ENCODE measurements at places on chromosomes 1 and 21.

GRCh38 chr1:113835686-113836290, 23.5 kb upstream of the RSBN1 start:
- no peak for DNase-seq

DNA sequence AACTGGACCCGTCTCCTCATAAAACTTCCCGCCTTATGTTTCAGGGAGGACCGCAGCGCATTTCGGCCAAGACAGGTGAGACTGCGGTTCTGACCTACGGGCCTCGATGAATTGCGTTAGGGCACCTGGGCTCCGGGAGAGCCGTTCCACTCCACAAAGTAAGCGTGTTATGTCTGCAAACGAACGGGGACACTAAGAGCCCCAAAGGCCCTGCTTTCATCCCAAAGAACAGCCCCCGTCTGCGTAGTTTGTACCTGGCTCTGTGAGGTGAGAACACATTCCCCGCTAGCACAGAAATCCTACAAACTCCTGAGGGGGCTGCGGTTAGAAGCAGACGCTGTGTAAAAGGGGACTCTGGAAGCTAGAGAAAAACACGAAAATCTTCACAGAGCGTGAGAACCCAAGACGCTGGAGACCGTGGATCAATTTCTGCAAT, 41.6 kb upstream of the PPIAL4F start:
- no peak for DNase-seq

DNA sequence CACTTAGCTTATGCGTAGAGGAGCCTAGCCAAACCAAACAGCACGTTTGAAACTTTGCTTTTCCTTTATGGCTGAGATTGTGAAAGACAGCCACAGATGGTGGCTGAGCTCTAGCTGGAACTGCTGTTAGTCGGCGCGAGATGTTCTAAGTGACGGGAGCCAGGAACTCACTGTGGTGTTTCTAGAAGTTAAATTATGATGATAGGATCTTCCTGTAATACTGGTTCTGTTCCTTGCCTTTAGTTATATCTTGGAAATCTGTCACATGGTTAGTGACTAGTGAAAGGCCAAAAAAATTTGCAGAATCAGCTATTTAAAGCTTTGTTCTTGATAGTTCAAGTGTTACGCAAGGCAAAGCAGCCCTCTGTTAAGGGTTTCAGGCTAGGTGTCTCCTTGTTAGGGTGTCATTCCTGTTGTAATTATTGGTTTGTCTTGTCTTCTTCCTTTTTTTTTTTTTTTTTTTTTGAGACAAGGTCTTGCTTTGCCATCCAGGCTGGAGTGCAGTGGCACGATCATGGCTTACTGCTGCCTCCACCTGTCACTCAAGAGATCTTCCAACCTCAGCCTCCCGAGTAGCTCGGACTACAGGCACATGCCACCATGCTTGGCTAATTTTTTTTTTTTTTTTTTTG, 22.6 kb downstream of the AK4 start:
- DNase-seq, result no peak

GRCh38 chr1:21546122-21546825, 37.1 kb downstream of the ALPL start:
- no peak for DNase-seq

GRCh38 chr1:29256979-29257804, 20.9 kb downstream of the PTPRU start:
- DNase-seq, result no peak

- no peak for DNase-seq
These were observed 258.1 kb downstream of the SDCCAG8 start for GRCh38 chr1:243513726-243514491.

- DNase-seq, result peak; percentile 4
These were observed 309 bp downstream of the NSL1 start for GRCh38 chr1:212791261-212791675.

DNA sequence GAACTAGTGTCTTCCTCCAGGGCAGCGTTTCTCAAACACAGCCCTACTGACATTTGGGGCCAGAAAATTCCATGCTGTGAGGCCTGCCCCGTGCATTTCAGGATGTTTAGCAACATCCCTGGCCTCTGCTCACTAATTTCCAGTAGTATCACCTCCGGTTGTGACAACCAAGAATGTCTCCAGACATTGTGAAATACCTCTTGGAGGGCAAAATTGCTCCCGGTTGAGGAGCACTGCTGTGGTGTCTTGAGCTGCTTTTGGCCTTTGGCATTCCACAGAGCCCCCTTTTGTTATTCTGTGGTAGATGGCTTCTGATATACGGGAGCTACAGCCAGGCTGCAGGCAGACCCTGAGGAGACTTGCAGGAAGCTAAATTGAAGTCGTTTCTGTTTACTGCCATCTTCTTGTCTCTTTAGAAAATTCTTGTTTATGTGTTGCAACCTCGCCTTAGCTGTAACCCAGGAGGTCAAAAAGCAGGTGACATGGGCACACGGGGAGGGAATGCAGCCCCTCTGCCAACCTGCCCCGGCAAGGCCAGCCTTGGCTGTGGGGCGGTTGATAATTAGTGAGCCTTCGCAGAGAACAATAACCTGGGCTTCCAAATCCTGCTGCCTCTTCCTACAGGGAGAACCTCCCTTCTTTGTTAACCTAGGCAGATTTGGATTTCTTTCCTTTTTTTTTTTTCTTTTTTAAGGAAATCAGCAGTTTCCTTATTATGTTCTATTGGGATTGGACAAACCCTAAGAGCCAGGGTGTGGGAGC, 74.7 kb upstream of the AKT3 start:
- DNase-seq, result no peak

Data from iPS DF 6.9 (cell line).